ENCODE measurements at places on chromosomes 1 and 21.

GRCh38 chr1:54267815-54268761, 68.1 kb downstream of the MRPL37 start:
- no peak for DNase-seq

DNA sequence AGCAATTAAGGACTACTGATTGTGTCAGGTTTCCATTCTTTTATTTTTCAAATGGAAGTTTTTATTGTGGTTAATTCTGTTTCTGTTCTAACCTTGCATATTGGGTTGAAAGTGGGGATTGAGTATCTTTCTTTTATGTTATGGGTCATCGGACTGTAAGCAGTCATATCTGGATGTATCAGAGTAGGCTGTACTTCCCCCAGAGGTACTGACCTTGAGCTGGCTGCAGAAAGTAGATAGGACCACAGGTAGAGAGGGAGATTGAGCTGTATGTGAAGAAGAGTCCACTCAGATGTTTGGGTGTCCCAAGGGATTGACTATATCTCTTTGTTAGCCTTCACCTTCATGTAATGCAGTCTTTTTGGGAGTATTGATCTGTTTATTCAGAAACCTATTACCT, 20.5 kb upstream of the ALG14 start:
- no peak for DNase-seq

DNA sequence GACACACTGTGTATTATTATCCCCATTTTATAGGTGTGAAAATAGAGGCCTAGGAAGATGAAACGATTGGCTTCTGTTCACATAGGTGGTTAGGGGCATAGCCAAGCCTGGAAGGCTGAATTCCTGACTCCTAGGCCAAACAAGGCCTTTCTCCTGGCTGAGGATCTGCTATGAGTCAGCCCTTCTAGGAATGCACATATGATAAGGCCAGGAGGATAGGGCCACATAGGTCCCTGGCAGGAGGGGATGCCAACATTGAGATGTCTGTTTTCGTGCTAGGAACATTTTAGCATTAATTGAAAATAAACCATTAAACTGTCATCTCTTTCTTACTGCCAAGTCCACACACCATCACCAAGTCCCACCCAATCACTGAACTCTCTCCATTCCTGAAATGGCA, 9.2 kb downstream of the CSMD2 start:
- no peak for DNase-seq

GRCh38 chr1:60832367-60832766, 250.0 kb upstream of the NFIA start:
- DNase-seq, result no peak

DNA sequence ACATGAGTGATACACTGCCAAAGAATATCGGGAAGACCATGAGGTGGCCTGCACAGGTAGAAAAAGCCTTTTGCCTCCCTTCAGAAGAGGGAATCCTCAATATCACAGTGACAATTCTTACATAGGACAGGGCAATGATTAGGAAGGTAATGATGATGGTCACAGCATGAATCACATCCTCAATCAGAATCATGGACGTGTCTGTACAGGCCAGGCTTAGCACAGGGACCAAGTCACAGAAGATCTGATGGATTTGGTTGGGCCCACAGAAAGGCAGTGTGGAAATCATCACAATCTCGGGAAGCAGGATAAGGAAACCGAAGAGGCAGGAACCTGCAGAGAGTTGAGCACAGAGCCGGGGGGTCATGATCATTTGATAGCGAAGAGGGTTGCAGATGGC, 3.2 kb downstream of the OR6K3 start:
- DNase-seq, result no peak

DNA sequence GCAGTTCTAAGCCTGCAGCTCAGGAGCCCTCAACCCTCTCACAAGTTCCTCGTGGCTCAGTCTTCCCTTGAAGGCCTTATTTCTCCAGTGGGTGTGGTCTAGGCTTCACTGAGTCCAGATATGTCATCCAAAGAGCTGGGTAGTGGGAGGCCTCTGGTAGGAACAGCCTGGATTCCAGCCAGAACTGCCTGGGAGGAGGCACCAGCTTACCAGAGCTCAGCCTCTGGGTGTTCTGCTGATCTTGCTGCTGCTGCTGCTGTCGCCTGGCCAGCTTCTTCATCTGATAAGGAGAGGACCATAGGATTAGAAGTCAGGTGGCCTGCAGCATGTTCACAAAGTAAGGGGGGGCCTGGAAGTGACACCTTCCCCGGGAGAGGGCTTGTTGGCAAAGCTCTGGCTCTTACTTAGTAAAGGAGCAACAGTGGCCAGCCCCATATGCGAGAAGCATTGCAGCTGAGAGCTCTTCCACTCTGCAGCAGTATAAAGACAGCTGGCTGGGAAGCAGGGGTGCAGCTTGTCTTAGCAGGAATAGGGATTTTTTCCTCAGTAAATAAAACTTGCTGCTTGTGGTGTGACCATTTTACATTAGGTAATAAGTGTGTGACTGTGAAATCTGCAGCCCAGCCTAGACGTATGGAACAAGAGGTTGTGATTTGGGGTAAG, 148.5 kb downstream of the LMX1A start:
- DNase-seq, result no peak

Measured in hematopoietic multipotent progenitor cell treated with erythropoietin and hydrocortisone succinate and interleukin-3 and kit ligand, for 15 days (in vitro differentiated cells).